ENCODE measurements at places on chromosomes 11 and 22.

GRCh38 chr11:109821511-109821910 is 271.7 kb upstream of the ZC3H12C start:
- no peak for DNase-seq

DNA sequence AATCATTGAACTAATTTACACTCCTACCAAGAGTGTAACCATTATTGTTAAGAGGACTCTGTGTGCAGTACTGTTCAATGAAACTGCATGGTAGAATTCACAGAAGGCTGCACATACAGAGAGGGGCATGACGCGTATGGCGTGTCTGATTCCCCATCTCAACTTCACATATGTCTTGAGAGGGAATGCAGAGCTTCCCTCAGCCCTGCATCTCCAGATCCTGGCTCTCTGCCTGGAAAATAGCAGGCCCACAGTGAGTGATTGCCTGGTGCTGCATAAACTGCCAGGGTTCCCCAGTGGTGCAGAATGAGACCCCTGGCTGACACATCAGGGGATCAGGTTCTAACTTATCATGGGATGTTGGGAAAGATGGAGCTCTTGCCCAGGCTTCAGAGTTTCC is 260.2 kb upstream of the ISX start:
- no peak for DNase-seq

DNA sequence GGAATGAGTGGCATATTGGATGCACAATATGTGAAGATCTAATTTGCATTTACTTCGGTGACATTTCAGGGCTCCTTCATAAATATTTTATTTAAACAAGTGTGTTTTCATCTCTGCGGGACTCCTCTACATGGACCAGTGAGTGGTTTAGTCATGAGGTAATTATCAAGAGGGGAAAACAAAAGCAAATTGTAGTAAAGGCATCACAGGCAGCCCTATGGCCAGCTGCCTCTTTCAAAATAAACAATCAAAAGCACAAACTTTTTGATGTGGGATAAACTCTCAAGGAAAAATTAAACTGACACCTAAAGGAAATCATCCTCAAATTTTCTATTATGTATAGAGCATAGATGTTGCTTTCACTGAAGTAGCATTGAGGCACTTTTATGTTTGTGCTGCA is 6.0 kb downstream of the SYT9 start:
- DNase-seq: no peak

DNA sequence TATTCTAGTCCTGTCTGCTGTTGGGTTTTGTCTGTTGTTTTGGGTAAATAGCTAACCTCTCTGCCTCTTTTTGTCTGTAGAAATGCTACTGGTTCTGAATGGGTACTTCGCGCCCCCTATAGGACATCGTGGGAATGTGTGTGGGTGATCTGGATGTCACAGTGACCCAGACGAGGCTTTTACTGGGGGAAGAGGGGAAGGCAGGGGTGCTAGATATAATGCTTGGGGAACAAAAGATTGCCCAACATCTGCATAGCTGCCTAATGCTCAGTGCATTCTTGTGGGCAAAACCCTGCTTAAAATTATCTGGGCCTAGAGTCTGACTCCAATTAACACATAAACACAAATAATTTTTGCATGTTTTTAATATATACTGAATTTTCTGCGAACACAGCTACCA is 57.7 kb downstream of the BMAL1 start:
- peak; percentile 41 for DNase-seq

GRCh38 chr22:22479999-22480532 is 28.5 kb downstream of the ZNF280B start:
- no peak for DNase-seq

- DNase-seq: no peak
These were observed 12.9 kb downstream of the ABTB2 start for GRCh38 chr11:34344768-34345539.

GRCh38 chr11:74366576-74366975 is 31.7 kb downstream of the PGM2L1 start:
- DNase-seq: no peak

DNA sequence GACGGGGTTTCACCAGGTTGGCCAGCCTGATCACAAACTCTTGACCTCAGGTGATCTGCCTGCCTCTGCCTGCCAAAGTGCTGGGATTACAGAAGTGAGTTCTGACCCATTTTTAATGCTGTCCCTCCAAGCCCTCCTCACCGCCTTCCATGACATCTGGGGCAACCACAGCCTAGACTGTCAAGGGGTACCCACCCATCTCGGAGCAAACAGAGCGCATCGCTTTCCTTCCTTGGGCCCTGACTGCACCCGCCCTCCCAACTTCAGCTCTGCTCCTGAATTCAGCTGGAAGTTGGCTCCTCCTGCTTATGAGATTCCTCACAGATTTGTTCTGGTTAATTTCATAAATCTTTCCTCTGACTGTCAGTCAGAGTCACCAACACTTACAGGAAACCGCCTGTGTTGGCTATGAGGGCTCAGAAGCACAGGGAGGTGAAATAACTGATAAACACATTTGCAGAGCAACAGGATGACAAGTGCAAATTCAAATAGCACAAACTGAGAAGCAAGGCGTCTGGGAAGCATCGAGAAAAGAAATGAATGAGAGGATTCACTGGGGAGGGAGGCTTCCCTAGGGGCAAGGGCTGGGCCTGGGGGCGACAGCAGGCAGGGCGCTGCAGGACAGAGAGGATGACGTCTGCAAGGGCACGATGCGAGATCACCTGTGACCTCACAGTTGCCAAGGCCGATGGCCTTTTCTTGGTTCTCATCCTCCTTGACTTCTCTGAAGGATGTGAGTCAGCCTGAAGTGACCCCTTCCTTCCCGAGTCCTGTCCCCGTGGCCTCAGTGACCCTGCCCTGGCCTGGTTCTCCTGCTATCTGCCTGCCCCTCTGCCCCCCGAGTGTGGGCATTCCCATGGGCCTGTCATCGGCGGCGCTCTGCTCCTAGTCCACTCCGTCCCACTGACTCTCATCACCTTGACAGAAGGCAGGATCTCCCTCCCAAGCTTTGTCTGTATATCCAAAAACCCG is 6.1 kb downstream of the IFT27 start:
- no peak for DNase-seq

DNA sequence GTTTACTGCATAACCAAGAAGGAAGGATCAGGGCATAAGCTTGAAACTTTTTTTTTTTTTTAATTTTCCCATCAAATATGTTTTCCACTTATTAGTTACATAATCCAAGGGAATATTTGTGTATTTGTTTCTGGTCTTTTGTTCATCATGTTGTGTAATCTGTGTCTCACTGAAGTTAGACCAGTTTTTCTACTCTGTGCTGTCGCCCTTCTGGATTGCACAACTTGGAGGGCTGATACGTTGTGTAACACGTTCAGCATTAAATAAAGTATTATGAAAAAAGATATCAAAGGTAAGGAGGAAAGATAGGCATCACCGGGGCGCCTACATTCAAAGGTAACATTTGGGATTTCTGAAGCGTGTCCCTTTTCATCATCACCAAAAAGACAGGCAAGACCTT is 3.3 kb upstream of the E2F8 start:
- DNase-seq: no peak

DNA sequence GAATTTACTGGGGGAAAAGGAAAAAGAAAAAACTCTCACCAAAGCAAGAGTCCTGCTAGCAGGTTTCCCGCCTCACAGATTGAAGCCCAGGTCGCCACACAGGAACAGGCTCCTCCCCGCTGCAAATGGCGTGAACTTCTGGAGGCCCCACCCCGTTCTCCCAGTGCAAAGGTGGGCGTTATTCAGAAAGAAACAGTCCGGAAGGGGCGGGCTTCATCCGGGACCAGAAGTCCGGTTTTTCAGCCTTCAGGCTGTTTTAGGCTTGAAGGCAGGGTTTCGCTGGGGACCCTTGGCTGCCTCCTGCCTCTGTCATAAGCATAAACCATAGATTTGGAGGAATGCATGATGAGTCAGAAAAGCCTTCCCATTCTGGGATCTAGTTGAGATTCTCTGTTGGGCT is 148.3 kb upstream of the POU2AF2 start:
- no peak for DNase-seq

DNA sequence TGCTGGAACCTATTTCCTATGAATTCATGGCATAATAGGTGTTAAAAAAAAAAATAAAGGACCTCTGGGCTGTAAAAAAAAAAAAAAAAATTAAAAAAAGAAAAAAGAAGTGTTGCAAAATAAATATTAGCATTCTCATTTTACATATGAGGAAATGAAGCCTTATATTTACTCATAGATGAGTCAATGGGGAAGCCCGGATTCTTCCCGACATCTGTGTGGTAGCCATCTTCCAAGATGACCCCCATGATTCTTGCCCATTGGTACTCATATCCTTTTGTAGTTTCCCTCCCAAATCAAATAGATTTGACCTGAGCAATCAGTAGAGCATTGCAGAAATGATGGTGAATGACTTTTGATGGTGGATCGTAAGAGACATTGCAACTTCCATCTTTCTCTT is 3.0 kb upstream of the SWAP70 start:
- no peak for DNase-seq

- no peak for DNase-seq
These were observed 17.0 kb upstream of the FAM181B start for GRCh38 chr11:82750643-82751139.

GRCh38 chr11:36363361-36364268 is 67.5 kb downstream of the PRR5L start:
- no peak for DNase-seq

GRCh38 chr11:110433393-110434333 is 3.9 kb downstream of the FDX1 start:
- no peak for DNase-seq

DNA sequence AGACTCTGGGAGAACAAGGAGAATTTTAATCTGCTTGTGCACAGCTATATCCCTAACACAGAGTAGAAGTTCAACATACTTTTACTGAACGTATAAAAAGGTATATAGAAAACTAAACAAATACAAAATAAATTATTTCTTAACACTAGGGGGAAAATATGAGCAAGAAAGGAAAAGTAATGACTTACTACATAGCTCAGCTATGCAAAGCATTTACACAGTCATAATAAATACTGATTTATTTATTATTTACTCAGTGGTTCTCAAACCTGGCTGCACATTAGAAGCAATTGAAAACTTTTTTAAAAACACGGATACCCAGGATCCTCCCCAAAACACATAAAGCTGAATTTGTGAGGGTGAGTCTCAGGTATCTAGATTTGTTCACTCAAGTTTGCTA is 182.5 kb downstream of the TTC28 start:
- no peak for DNase-seq

GRCh38 chr22:34608540-34609115 is 457.3 kb upstream of the ISX start:
- no peak for DNase-seq

GRCh38 chr11:93032580-93032979 is 63.1 kb downstream of the MTNR1B start:
- DNase-seq: no peak

- no peak for DNase-seq
These were observed 323.6 kb upstream of the SYN3 start for GRCh38 chr22:33381531-33382406.

DNA sequence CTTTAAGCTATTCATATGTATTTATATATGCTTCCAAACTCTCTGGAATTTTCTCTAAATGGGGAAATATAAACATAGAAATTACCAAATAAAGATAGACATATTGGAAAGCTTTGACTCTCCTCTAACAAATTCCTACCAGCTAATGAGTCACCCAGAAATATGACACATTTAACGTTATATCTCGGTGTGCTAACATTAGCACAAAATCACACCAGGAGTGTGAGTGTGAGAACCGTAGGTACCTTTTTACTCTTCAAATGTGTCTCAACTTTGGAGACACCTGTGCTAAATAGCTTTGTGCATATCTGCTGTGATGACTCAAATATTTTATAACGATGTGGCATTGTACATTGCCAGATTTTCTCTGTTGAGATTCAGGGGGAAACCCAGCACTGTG is 714.4 kb downstream of the METTL15 start:
- DNase-seq: no peak

DNA sequence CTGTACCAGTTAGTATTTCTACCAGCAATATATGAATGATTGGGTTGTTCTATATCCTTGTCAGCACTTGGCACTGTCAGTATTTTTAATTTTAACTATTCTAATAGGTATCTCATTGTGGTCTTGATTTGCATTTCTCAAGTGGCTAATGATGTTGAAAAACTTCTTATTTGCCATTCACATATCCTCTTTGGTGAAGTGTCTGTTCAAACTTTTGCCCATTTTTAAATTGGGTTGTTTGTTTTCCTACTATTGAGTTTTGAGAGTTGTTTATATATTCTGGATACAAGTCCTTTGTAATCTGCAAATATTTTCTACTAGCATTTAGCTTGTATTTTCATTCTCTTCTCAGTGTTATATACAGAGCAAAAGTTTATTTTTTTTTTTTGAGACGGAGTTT is 82.1 kb downstream of the CSTPP1 start:
- no peak for DNase-seq

GRCh38 chr11:77090373-77091111 is 12.1 kb upstream of the OMP start:
- DNase-seq: no peak

DNA sequence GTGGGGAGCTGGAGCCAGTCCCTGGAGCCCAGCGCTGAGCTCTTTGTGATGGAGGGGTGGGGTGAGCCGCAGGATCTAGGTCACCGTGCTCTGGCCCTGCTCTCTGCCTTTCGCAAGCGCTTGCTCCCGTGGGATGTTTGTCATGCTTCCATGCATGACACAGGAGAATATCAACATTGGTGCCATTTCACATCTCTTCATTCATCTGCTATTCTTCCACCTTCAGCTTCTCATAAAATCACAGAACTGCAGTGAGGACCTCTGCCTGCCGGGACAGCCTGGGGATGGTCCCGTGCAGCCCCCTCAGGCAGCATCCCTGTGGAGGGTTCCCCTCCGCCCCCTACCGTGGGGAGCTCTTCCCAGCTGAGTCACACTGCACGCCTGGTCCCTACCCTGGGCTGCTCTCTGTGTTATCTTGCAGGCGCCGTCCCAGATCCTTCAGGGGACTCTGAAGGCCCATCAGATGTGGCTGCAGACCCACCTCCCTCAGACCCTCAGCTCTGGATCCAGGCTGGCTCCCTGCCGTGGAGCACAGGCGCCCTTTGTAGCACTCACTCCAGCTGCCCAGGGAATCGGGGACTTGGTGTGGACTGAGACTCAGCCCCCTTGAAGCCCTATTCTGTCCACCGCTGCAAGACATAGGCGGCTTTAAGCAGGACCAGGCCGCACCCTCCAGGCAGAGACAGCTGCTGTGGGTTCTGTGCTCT is 5.1 kb upstream of the SEPTIN5 start:
- DNase-seq: no peak

GRCh38 chr11:1750840-1751530 is 590 bp upstream of the IFITM10 start:
- DNase-seq: no peak

GRCh38 chr11:23192256-23192655 is 332.0 kb upstream of the CCDC179 start:
- no peak for DNase-seq

All from stimulated activated CD4-positive, alpha-beta T cell treated with anti-CD3 and anti-CD28 coated beads, Interleukin-15, amount 100 ng/mL, for 48 hours (primary cell).